Urothelium cell line (cell line): ENCODE measurements at places on chromosomes 5 and 9.
A peak's percentile ranks its signal among the peaks of the same experiment; 100 is the strongest.

DNA sequence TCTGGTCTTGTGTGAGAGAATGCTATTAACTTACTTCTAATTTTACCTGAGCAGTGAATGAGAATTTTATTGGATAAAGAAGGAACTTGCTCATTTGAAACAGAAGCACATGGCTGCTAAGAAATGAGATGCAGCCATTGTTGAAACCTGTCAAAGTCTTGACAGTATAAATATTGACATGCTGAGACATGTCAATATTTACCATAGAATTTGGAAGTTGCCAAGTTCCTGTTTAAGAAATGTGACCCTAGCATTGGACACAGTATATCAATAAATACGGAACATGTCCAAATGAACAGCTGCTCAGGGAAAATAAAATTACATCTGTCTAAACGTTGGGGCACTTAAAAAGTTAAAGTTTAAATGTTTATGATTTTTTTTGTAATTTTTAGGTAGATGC lies 7.8 kb downstream of the XRCC4 start:
- no peak for DNase-seq

GRCh38 chr9:107644733-107645463 lies 155.3 kb upstream of the KLF4 start:
- no peak for DNase-seq

GRCh38 chr5:107011605-107012004 lies 659.1 kb downstream of the EFNA5 start:
- DNase-seq, result no peak

DNA sequence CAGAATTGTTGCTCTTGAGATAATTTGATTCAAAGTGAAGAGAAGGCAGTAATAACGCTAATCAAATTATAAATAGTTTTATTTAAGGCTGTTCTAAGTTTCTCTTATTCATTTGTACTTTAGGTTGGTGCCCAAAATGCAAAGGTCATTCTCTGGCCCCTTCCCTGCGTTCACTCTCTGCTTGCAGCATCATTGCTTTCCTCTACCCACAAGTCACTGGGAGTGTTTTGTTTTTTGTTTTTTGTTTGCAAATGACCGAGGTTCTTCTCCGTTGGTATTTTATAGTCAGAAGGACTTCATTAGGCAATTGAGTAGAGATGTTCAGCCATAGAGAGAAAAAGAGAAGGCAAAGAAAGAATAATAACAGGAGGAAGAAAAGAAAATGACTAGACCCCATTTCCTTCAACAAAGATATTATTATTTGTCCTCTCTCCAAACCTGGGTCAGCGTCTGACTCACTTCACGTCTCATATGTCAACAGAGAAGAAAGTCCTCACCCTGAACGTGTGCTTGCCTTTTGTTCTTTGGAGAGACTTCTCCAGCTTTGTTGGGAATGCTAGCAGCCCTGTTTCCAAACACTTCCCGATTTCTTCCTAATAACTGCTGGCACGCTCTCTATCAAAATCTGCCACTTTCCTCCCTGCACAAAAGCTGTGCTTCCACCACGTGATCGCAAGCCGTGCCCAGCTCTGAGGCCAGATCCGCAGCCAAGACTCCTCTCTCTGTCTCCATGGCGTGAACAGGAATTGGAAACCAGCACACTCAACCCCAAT lies 119.8 kb downstream of the EBF1 start:
- peak; percentile 46 for DNase-seq

DNA sequence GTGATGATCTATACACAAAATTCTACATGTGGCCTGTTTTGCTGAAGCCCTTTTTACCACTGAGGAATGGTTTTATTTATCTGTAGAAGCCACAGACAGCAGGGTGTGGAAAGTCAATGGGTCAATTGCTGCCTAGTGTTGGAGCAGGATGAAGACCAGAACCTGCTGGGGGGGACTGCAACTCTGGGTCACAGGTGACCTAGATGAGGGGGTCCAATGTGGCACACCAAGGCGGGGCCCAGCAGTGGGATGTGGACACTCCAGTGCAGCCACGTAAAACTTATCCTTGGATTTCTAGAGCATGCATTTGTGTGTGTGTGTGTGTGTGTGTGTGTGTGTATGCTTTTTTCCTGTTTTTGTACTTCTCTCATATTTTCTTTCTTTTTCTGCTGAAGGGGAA lies 147.5 kb upstream of the PHYKPL start:
- DNase-seq, result no peak

GRCh38 chr5:115571441-115571878 lies 26.9 kb upstream of the FEM1C start:
- DNase-seq, result no peak

DNA sequence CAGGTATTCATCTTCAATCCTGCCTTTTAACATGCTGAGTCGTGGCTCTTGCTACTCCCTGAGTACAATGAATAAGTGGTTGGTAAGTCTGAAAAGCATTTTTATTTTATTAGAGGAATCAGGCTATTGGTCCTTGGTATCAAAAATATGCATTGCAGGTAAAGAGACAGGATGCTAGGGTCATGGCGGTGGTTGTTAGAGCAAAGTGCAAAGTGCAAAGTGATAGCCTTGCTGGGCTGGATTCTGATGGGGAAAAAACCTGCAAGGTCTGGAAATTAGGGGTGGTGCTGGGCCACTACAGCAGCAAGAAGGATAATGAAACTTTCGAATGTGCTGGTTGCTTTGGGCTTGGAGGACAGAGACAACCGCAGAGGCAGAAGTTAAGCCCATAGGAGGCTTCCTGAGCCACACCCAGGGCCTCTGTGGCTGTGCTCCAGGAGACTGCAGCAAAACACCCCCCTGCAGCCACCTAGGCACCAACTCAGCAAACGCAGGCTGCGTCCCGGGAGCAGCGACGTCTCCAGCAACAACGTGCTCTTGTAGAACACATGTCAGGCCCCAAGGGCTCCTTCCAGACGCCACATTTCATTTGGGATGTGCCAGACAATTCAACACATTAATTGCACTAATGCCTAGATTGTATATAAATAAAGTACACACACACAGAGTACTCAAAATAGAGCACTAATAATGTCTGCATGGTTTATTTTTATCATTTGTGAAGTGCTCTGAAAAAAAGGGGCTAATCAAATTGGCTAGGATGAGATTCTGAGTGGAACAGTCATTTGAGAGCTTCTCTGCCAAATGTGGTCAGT lies 149.8 kb upstream of the RAPGEF1 start:
- DNase-seq, result no peak

DNA sequence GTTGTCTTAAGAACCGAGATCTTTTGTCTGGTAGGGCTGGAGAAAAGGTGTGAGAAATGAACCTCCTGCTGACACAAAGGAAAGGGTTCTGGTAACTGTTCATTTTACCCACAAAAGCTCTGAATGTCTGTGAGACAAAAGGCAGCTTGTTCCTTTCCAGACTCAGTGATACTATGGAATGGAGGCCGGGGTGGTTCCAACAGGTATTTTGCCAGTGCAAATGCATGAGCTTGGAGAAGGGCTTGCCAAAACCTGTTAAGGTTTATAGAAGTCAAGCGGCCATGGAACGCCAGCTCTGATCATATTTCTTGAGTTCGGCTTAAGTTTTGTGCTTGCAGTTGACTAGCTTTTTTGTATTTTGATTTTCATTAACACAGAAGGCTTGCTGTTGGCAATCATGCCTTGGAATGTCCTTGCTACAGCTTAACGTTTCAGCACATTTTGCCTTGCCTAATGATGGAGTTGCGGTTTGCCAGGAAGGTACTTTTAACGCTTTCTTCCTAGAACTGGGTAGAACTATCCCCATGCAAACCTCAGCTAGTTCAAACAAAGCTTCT lies 328.6 kb downstream of the PIK3R1 start:
- DNase-seq, result no peak

GRCh38 chr5:161686149-161686548 lies 628 bp downstream of the GABRA6 start:
- DNase-seq, result no peak

DNA sequence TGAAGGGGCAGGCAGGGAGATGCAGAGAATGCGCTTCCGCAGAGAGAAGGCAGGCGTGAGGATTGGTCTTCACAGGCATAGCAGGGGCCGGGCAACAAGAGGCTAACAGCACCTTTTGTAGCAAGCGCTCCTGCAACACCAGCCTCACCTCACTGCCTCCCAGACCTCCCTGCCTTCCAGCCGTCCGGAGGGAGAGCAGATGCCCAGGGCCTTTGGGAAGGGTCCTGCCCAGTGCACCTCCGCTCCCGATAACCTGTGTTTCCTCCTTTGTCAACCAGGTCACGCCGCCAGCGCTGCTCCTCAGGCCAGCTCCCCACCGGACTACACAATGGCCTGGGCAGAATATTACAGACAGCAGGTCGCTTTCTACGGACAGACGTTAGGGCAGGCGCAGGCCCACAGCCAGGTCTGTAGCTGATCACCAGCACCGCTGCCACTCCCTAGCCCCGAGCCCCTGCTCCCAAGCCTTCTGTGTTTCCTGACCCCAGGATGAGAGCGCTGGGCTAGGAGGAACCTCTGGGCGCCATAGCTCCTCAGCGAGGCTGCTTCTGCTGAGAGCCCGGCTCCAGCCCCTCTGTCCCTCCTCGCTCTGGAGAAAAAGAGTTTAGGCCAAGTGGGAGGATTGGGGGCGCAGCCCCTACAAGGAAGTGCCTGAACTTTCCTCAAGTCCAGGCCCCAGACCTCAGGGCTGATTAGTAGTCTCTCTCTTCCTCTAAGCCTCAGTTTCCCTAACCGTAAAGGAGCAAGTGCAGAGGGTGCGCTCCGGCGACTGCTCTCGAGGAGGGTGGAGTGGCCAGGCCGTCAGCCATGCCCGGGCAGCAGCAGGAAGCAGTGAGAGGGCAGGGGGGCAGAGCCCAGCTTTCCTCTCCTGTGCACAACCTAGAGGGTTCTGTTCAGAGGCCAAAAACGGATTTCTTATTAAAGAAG lies 28.4 kb upstream of the PRDM12 start:
- DNase-seq, result no peak

DNA sequence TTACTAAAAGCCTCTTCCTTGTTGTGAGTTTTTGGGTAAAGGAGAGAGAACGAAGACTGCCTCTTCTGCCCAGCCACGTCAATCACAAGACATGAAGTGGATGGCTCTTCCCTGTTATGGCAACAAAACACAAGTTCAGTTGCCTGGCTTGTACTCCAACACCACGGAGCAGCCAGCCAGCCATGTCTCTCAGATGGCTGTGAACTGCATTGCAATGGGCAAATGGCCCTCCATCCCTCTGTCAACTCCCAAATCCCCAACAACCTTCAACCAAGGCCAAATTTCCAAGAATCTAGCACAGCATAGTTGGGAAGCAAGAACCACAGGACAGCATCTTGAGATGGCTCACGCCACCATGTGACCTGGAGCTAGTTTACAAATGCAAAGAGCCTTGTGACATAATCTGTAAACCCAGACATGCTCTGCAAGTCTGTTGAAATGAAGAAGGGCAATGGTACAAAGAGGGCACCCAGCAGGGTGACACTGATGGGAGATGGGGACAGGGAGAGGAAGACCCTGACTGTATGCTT lies 53.9 kb downstream of the ZNF366 start:
- DNase-seq, result no peak

GRCh38 chr9:107260437-107261081 lies 22.5 kb upstream of the RAD23B start:
- no peak for DNase-seq

DNA sequence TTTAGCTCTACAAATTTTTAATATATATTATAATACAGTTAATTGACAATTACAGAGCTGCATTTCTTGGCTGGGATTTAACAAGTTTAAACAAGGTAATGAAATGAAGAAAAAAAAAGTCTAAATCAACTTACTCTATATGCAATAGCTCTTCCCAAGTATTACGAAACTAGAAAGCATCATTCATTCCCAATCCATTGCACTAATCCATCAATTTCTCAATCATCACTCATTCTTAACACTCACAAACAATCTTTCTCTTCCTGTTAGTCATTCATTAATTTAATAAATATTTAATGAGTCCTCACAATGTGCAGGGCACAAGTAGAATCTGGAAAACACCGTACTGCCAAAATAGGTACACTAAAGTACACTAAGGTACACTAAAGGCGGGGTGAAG lies 42.9 kb upstream of the APBA1 start:
- DNase-seq, result no peak

- DNase-seq, result no peak
These were observed 511.6 kb downstream of the DMAC1 start for GRCh38 chr9:7287986-7288385.

DNA sequence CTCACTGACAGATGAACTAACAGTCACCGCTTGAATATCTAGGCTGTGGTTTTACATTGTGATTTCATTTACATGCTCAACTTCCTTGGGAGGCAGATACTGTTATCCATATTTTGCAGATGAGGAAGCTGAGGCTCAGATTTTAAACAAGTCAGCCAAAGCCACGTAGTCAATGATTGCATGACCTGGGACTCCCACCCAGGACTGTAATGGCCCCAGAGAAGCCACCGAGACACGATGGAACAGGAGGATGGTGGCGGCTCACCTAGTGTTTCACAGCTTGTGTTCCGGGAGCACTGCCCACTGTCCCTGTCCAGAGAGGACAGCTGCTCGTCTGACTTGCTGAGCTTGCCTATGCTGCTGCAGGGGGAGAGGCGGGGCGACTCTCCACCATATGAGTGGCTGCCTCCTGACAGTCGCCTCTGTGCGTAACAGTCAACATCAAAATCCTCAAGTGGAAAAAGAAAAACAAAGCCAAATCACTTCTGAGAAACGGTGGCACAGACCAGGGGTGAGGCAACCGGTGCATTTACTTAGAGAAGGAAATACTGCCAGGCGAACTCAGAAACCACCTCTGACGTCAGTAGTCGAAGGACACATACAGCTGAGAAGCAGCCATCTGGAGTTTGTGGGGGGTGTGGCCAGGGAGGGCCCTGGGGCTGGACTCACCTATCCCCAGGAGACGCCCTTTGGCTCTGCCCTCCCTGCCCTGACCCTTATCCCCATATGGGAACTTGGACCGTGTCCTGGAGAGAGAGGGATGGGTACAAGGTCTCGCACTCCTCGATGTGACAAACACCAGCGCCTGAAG lies 82.5 kb downstream of the PRRT1B start:
- DNase-seq, result no peak

GRCh38 chr9:113876993-113877368 lies 872 bp downstream of the ZNF618 start:
- DNase-seq, result no peak

DNA sequence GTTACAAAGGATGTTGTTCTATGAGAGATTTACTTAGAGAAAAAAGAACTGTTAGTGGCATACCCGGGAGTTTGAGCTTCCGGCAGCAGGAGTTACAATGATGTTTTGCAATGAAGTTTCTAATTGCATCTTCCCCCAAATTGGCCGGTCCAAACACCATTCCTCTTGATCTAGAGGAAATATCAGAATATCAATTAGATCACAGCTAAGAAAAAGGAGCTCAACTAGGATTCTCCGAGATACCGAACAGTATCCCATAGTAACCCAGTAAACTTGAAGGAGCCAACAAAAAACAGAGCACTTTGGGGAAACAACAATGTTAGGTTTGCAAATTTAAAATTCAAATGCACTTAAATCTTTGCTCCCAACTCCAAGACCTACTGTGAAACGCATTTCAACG lies 159.5 kb downstream of the TRPM6 start:
- no peak for DNase-seq

DNA sequence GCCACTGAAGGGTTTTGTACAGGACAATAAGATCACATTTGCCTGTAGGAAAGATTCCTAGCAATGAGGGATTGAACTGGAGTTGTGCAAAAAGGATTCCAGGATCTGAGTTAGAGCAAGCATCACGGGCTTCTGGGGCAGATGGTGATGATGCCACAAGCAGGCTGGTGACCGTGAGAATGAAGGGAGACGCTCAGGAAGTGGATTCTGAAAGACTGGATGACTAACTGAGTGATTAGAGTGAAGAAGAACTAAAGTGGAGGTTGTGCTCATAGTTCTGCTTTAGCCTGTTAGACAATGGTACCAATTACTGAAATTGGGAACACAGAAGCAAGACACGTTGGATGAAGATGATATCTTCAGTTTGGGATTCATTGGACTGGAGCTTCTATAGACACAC lies 168.2 kb downstream of the CD180 start:
- DNase-seq, result no peak
